ENCODE measurements at places on chromosomes 16 and 17.
A peak's percentile ranks its signal among the peaks of the same experiment; 100 is the strongest.

GRCh38 chr17:53900951-53901350 lies 78.2 kb downstream of the KIF2B start:
- no peak for DNase-seq

DNA sequence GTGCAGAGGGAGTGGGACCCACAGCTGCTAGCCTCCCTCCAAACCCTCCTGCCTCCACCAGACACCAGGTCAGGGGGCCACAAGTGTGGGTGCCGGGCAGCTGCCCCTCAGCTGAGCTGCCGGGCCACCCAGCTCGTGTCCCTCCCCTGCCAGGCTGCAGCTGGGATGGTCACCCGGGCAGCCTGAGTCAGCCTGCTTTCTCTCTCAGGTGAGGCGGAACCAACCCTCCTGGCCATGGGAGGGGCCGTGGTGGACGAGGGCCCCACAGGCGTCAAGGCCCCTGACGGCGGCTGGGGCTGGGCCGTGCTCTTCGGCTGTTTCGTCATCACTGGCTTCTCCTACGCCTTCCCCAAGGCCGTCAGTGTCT lies 6.9 kb downstream of the SLC16A3 start:
- DNase-seq: no peak

- DNase-seq: no peak
These were observed 24.4 kb upstream of the EFCAB13 start for GRCh38 chr17:47299239-47299910.

GRCh38 chr17:43025290-43025657 lies 243 bp downstream of the RND2 start:
- no peak for DNase-seq

DNA sequence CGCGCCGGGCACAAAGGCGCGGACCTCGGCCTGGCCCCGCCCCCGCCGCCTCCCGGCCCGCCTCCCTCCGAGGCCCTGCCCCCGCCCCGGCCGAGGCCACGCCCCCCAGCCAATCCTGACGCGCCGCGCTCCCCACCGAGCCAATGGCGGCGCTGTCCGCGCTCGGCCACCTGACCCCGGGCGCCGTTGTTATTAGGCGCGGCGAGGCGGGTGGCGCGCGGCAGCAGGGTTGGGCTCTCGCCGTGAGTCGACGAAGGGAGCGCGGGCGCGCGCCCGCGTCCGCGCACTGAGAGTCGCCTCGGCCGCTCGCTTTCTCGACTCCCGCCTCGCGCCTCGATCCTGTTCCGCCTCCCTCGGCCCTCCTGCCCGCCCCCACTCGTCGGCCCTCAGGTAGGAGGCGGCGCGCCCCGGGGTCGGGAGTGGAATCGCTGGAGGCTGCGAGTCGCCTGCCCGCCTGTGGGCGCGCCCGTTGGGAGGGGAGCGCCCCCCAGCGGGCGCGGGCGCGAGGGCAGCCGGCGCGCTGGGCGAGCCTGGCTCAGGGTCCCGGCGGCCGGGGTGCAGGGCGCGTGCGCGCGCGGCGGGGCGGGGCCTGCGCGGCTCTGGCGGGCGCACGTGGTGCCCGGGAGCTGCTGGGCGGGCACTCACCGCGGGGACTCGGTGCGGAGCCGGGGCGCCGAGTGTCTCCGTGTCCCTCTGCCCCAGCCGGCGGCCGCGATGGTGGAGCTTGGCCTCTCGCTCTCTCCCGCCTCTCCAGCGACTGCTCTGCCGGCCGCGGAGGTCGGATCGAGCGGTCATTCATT lies 405 bp upstream of the CBLN1 start:
- DNase-seq: peak; percentile 72

DNA sequence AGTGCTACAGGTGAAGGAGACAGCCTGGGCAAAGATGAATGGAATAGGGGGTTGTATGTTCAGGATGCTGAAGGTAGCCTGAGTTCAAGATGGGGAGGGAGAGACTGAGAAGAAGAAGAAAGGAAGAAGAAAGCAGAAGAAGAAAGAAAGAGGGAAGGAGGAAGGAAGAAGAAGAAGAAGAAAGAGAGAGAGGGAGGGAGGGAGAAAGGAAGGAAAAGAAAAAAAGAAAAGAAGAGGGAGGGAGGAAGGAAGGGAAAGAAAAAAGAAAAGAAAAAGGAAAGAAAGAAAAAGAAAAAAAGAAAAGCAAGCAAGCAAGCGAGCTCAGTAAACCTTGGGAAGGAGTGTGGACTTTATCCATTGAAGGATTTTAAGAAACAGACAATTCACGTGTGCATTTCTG lies 7.8 kb downstream of the CCDC42 start:
- DNase-seq: no peak

GRCh38 chr17:80561541-80562114 lies 17.0 kb downstream of the RPTOR start:
- no peak for DNase-seq

- DNase-seq: no peak
These were observed 16.6 kb downstream of the TUBD1 start for GRCh38 chr17:59876107-59876506.

- DNase-seq: no peak
These were observed 70.1 kb upstream of the BCO1 start for GRCh38 chr16:81168406-81168805.

- DNase-seq: no peak
These were observed 61.7 kb upstream of the LGALS9 start for GRCh38 chr17:27569257-27569722.

GRCh38 chr16:48547530-48547929 lies 62.5 kb downstream of the N4BP1 start:
- no peak for DNase-seq

DNA sequence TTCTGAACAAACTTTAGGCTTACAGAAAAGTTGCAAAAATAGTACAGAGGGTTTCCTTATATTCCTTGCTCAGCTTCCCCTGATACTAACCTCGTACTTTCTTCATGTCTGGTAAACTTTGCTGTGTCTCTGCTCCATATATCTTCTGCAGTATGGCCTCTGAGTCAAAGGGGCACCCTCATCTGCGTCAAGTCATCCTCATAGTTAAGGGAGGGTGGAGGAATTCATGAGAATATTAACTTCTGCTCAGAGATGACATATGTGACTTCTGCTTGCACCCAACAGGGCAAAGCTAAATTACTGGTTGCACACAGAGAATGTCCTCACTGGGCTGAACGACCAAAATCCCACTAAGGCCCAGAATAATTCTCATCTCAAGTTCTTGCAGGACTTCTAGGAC lies 4.3 kb upstream of the CCL7 start:
- DNase-seq: no peak

GRCh38 chr16:48960830-48961229 lies 320.8 kb downstream of the CBLN1 start:
- no peak for DNase-seq

GRCh38 chr17:28572259-28573039 lies 1.1 kb upstream of the PIGS start:
- DNase-seq: no peak

GRCh38 chr17:30332057-30332542 lies 1.8 kb downstream of the TMIGD1 start:
- DNase-seq: no peak

- DNase-seq: no peak
These were observed 36.9 kb downstream of the ZNF207 start for GRCh38 chr17:32386844-32387243.

DNA sequence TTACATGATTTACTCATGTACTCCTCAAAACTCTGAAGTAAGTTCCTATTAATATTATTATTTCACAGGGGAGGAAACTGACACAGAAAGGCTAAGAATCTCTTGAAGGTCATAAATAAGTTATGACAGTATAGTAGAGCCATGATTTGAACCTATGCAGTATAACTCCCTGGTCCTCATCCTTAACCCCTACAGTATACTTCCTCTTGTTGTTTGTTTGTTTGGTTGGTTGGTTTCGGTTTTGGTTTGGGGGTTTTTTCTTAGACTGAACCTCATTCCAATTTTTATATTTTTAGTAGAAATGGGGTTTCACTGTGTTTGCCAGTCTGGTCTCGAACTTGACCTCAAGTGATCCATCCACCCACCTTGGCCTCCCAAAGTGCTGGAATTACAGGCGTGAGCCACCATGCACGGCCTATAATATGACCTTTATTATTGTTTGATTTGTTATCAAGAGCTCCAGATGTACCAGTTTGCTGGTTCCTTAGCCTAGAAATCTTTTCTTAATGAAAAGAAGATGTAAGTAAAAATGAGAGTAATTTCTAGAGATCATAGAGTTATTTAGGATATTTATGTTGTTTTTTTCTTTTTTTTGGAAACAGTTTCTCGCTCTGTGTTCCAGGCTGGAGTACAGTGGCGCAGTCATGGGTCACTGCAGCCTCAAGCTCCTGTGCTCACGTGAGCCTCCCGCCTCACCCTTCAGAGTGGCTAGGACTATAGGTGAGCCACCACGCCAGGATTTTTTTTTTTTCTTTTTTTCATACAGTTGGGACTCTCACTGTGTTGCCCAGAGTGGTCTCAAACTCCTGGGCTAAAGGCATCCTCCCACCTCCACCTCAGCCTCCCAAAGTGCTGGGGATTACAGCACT lies 4.8 kb downstream of the PRR11 start:
- DNase-seq: no peak

- DNase-seq: no peak
These were observed 18.9 kb downstream of the METTL9 start for GRCh38 chr16:21618281-21618680.

- DNase-seq: no peak
These were observed 126.8 kb upstream of the PSMD7 start for GRCh38 chr16:74169687-74170376.

- peak; percentile 65 for DNase-seq
These were observed at the start of the genes MYO19 and PIGW for GRCh38 chr17:36534840-36535668. Gene MYO19, minus strand, starts transcription at chr17:36534868. Its CDS starts 2,330 bp downstream, at chr17:36532538. Gene PIGW, plus strand, starts transcription at chr17:36534987. Its CDS starts 2,115 bp downstream, at chr17:36537102.

- DNase-seq: no peak
These were observed 2.1 kb upstream of the SEZ6 start for GRCh38 chr17:29007860-29008455.

DNA sequence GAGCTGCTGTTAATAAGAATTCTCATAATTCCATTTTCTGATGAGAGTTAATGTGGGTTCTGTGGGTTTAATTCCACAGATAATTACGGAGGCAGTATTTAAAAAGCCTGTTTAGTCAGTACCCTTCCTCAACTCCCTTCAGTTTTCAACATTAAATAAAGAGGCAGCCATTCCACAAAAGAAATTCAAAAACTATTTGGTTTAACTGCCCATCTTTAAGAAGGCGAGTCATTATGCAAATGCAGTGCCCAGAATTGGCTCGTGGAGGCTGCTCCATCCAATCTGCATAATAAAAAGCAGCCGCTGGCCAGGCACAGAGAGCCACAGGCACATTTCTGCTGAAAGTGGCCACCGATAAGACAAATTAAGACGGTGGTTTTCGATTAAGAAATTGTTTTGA lies 194.4 kb upstream of the TOX3 start:
- DNase-seq: no peak

GRCh38 chr17:75178453-75178852 lies 4.3 kb downstream of the SUMO2 start:
- DNase-seq: no peak

DNA sequence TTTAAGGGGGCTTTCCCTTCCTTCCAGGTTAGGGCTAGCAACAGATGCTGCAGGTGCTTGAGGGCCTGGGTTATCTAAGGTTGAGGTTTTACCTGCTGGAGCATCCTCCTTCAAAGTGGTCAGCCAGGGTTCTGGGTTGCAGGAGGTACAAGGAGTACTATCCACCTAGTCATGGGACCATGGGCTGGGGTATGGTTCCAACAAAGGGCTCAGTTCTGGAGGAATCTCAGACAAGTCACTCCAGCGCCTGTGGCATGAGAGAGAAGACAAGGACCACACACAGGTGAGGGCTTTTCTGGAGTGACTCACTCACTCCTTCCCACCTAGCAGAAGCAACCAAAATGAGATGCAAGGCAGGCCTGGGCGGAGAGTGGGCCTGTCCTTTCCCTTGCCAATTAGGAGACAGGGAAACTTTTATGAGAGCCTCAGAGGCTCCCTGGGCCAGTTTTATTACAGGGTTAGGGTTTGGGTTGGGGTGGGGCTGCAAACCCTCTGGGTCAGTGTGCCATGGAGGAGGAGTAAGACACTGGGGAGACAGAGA lies 2.2 kb downstream of the MYO19 start:
- no peak for DNase-seq

DNA sequence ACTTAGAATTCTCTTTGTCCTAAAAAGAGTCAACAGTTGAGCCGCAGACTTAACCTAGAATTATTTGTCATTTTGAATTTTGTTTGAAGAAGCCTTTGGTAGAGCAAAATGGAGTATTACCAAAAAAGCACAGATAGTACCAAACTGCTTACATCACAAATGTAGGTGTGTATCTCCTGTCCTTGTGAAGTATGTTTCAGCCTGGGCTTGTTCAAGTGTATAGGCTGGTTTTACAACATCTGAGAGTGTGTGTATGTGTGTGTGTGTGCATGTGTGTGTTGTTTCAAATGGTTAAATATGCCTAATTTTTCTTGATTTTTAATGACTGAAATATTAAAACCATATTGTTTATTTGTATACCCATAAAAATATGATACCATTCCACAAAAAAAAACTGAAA lies 188.7 kb upstream of the AXIN2 start:
- DNase-seq: no peak

DNA sequence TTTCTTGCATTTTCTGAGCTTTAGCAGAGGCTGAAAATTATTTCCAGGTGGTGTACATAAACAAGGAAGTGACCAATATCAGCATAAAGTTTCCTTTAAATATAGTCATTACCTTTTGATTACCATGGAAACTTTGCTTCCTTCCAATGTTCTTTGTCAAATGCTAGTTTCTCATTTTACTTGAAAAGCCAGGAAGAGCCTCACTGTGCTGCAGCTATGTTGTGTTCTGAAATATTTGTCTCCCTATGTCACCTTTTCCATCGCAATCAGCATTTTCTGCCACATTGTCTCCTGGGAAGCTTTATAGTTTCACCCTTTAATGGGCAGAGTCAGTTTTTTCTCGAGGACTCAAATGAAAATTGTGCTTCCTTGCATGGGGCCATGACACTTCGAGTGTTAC lies 496.0 kb downstream of the CDH8 start:
- DNase-seq: no peak

GRCh38 chr17:77821114-77821513 lies 137.4 kb upstream of the TNRC6C start:
- no peak for DNase-seq

DNA sequence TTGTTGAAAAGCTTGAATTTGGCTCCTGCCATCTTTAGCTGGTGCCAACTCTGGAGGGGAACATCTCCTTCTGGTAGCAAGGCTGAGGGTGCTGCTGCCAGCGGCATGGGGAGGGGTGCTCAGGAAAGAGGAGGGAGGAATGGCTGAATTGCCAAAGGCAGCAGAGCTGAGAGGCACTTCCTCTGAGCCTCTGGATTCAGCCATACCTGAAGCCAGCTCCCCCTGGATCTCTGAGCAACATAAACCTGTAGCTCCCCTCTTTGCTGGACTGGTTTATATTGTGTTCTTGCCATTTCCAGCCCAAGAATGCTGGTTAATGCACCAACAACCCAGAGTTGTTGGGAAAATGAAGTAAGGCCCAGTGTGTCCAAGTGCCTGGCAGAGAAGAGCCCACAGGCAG lies 7.4 kb downstream of the MEFV start:
- no peak for DNase-seq

DNA sequence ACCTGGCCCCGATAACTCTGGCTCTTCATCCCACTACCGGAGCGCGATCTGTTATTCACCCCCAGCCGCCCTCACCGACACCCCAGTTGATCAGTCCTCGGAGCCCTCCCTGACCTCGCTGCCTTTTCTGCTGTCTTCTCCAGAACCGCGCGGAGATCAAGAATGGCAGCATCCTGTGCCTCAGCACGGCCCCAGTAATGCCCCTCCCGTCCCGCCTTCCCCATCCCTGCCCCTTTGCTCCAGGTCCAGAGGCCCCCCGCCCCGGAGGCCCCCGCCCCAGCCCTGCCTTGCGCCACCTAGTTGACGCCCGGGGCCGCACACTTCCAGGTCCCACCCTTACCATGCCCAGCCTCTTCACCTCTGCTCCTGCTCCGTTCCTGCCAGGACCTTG lies 872 bp downstream of the ELMO3 start:
- DNase-seq: no peak

GRCh38 chr17:47221154-47221553 lies 12.0 kb downstream of the MYL4 start:
- no peak for DNase-seq

GRCh38 chr17:82218349-82219075 lies 5.9 kb upstream of the CCDC57 start:
- DNase-seq: no peak
